ENCODE measurements at places on chromosomes 13 and 19. TPM values are rescaled to one million over a fixed set of nuclear protein-coding genes. Genes with fewer than 3 reads are reported as not detected.

EFNA2 gene
- not detected for total RNA-seq

ADGRL1 gene
- total RNA-seq = 3.8 TPM

TRAPPC2B gene
- total RNA-seq = 21.6 TPM

SCAMP4 gene
- total RNA-seq = 110 TPM

TNFAIP8L1 gene
- total RNA-seq = 0.76 TPM

CILP2 gene
- total RNA-seq = 0.25 TPM

MAST1 gene
- 1.8 TPM for total RNA-seq

REXO1 gene
- total RNA-seq = 5.2 TPM

HSH2D gene
- total RNA-seq = not detected

IZUMO4 gene
- total RNA-seq = 1.6 TPM

BORA gene
- total RNA-seq = 7.2 TPM

KATNAL1 gene
- 25.8 TPM for total RNA-seq

HSD17B14 gene
- total RNA-seq = 3.9 TPM

SLC8A2 gene
- total RNA-seq = 0.38 TPM

SYNGR4 gene
- not detected for total RNA-seq

CPAMD8 gene
- total RNA-seq = 0.89 TPM

GZMM gene
- not detected for total RNA-seq

ZNF296 gene
- total RNA-seq = not detected

PNMA8A gene
- total RNA-seq = 0.76 TPM

CEACAM1 gene
- not detected for total RNA-seq

DZIP1 gene
- 22.8 TPM for total RNA-seq

TEKTIP1 gene
- not detected for total RNA-seq

LAIR1 gene
- total RNA-seq = not detected

LGI4 gene
- total RNA-seq = 0.86 TPM

CCDC159 gene
- 11.6 TPM for total RNA-seq

TNFSF9 gene
- total RNA-seq = 1.1 TPM

ZNF850 gene
- total RNA-seq = 1.2 TPM

PCDH20 gene
- total RNA-seq = under 0.01 TPM

IGFL2 gene
- total RNA-seq = not detected

ZNF223 gene
- 3.5 TPM for total RNA-seq

FAM216B gene
- total RNA-seq = not detected

LRRC63 gene
- not detected for total RNA-seq

FREM2 gene
- total RNA-seq = not detected

UQCR11 gene
- 49.3 TPM for total RNA-seq

ZNF701 gene
- total RNA-seq = 6.7 TPM

CACNG6 gene
- total RNA-seq = not detected

THSD8 gene
- not detected for total RNA-seq

STOML3 gene
- total RNA-seq = not detected

CALR3 gene
- not detected for total RNA-seq

AKT1S1 gene
- 11.6 TPM for total RNA-seq

KCNN1 gene
- total RNA-seq = not detected

CYP4F2 gene
- total RNA-seq = not detected

SLC15A1 gene
- total RNA-seq = not detected

FAM124A gene
- total RNA-seq = not detected

ADGRE2 gene
- not detected for total RNA-seq

STRN4 gene
- total RNA-seq = 114 TPM

TMEM59L gene
- total RNA-seq = 0.97 TPM

RDH8 gene
- 0.97 TPM for total RNA-seq

ZNF331 gene
- 13.9 TPM for total RNA-seq

MAP2K7 gene
- total RNA-seq = 9.7 TPM

ZNF112 gene
- 5.7 TPM for total RNA-seq

ZSCAN4 gene
- total RNA-seq = not detected

C19orf73 gene
- total RNA-seq = not detected

PLPPR3 gene
- 0.32 TPM for total RNA-seq

Measured in GM23248 (cell line).